ENCODE measurements at places on chromosomes 11 and 22.

GRCh38 chr11:872799-873198, 30.1 kb downstream of the TSPAN4 start:
- no peak for DNase-seq

GRCh38 chr22:23158516-23159290, 13.4 kb downstream of the RAB36 start:
- no peak for DNase-seq

- no peak for DNase-seq
Observed at GRCh38 chr11:1834779-1835670, at the start of gene SYT8. Gene SYT8, plus strand, starts transcription at chr11:1834990. Its CDS starts 116 bp downstream, at chr11:1835106.

GRCh38 chr11:99554232-99554903, 533.6 kb downstream of the CNTN5 start:
- no peak for DNase-seq

- DNase-seq, result no peak
Observed at GRCh38 chr11:69821511-69822040, 2.4 kb upstream of the FGF3 start.

GRCh38 chr11:28104984-28105383, 3.0 kb downstream of the KIF18A start:
- no peak for DNase-seq

DNA sequence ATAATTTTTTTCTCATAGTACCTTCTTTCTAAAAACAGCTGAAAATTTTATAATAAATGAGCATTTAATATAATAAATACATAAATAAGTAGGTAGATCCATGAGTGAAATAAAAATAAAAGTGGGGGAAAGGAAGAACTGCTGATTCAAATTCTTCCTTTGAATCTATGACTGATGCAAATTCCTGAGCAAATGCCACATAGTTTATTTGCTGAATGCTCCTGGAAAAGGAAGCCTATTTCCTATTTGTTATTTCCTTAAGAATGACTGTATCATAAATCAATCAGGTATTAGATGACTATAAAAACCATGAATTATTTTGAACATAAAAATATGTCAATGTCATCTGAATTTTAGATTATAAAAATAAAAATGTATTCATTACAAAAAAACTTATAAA, 16.6 kb downstream of the BTBD10 start:
- DNase-seq, result no peak

GRCh38 chr11:11552529-11553087, 69.2 kb downstream of the GALNT18 start:
- no peak for DNase-seq

- no peak for DNase-seq
Observed at GRCh38 chr11:41382927-41383326, 76.5 kb downstream of the LRRC4C start.

- DNase-seq, result no peak
Observed at GRCh38 chr22:23408321-23408720, 171.8 kb downstream of the IGLL1 start.

GRCh38 chr22:19143967-19144400, 467 bp downstream of the ESS2 start:
- DNase-seq, result no peak

DNA sequence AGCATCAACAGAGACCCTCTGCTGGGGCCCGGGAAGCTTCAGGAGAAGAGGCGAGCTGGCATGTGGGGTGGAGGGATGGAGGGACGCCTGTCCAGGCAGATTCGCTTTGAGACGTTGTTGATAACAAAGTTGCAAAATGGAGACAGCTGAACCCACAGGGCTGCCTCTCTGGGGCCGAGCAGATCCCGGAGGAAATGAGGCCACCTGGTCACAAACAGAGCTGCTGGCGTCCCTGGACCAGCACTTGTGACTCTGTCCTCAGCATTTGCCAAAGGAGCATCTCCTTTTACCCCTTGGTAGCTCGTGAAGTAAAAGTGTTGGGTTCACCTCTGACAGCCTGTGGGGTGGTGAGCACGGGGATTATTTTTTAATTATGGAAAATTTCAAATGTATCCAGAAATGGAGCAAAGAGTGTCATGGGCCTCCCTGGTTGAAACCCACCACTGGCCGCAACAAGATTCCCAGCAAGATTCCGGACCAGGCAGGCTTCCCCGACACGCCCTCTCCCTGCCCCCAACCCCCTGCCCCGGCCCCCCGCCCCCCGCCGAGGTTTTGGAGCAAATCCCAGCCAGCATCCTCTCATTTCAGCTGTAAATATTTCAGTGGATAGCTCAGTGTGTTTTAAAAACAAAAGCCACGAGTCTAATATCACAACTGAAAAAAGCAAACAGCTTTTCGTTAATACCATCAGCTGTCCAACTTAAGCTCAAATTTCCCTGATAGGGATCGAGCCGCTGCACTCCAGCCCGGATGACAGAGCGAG, 20.3 kb downstream of the GRAMD4 start:
- no peak for DNase-seq

DNA sequence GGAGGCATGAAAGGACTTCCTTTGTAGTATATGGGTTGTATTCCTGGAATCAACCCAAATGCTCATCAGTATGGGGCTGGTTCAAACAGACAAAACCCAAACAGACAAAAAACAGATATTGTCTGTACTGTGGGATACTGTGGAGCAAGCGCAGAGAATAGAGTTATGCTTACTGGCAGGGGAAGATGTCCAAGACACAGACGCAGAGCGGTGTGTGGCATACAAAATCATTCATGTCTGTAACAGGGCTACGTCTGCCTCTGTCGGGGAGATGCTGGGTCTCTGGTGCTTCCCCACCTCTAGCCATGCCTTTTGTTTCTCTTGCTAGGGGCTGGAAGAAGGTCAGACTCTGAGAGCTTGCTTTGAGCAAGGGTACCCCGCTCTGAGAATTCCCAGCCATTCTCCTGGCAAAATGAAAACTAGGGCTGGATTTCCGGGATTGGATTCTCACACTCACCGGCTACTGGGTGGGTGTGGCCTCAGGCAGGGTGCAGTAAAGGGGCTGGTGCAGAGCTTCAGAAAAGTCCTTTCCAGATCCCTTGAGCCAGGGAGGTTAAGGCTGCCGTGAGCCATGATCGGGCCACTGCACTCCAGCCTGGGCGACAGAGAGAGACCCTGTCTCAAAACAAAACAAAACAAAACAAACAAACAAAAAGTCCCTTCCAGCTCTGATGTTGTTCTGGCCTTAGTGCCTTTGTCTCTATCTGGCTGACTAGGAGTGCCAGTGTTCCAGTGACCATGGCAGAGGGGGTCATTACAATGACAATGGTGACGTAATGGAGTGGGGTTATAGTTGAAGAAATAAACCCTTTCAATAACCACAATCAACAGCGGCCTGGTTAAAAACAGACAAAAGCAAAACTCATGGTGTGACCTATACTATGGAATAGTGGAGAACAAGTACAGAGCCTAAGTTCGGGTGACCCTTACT, 2.9 kb upstream of the ABCC8 start:
- DNase-seq, result no peak

DNA sequence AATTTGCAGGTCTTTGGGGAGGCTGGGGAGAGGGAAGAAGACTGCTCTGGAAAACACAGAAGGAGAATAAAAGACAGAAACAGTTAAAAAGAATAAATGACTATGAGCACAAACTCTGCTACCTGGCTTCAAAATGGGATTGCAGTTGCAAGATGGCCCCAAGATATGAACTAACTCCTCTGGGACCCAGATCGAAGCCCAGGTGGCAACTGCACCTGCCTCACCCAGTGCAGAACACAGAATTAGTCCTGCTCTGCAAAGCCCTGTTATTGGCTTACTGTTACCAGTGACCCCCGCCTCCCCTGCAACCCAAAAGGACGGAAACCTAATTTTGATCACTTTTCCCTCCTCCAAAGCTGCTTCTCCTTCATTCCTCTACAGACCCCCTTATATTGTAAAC, 35.9 kb upstream of the POU2AF1 start:
- no peak for DNase-seq
